Tibial artery (tissue), 4 donors: ENCODE measurements at places on chromosomes 5 and 9.

GRCh38 chr9:84761137-84761808 lies 91.7 kb downstream of the NTRK2 start:
- no peaks in the 10 kb centered on the region for H3K27me3 ChIP-seq
- DNase-seq = no peak
- H3K36me3 ChIP-seq = no peaks in the 10 kb centered on the region
- no peak overlapping the region for H3K27ac ChIP-seq
- H3K4me1 ChIP-seq = no peaks in the 10 kb centered on the region
- H3K4me3 ChIP-seq = no peak overlapping the region

GRCh38 chr5:163670036-163670435 lies 164.6 kb downstream of the MAT2B start:
- H3K4me3 ChIP-seq = no peak overlapping the region
- H3K27ac ChIP-seq = no peak overlapping the region
- no peaks in the 10 kb centered on the region for H3K36me3 ChIP-seq
- DNase-seq = no peak
- no peaks in the 10 kb centered on the region for H3K27me3 ChIP-seq
- H3K4me1 ChIP-seq = no peaks in the 10 kb centered on the region

GRCh38 chr5:149500922-149501582 lies 50.2 kb downstream of the CSNK1A1 start:
- no peaks in the 10 kb centered on the region for H3K4me1 ChIP-seq
- no peak overlapping the region for H3K4me3 ChIP-seq
- no peak overlapping the region for H3K27ac ChIP-seq
- H3K27me3 ChIP-seq = no peaks in the 10 kb centered on the region

GRCh38 chr5:68274847-68275651 lies 59.5 kb downstream of the PIK3R1 start:
- no peak overlapping the region for H3K27ac ChIP-seq
- no peaks in the 10 kb centered on the region for H3K27me3 ChIP-seq
- peaks cover 54% of the 10 kb centered on the region for H3K36me3 ChIP-seq
- H3K4me1 ChIP-seq = peaks cover 58% of the 10 kb centered on the region
- DNase-seq = no peak
- no peak overlapping the region for H3K4me3 ChIP-seq

GRCh38 chr5:64599226-64599625 lies 91.1 kb upstream of the SHISAL2B start:
- no peak overlapping the region for H3K27ac ChIP-seq
- no peaks in the 10 kb centered on the region for H3K27me3 ChIP-seq
- H3K4me1 ChIP-seq = peaks cover 30% of the 10 kb centered on the region
- H3K4me3 ChIP-seq = no peak overlapping the region
- DNase-seq = no peak

DNA sequence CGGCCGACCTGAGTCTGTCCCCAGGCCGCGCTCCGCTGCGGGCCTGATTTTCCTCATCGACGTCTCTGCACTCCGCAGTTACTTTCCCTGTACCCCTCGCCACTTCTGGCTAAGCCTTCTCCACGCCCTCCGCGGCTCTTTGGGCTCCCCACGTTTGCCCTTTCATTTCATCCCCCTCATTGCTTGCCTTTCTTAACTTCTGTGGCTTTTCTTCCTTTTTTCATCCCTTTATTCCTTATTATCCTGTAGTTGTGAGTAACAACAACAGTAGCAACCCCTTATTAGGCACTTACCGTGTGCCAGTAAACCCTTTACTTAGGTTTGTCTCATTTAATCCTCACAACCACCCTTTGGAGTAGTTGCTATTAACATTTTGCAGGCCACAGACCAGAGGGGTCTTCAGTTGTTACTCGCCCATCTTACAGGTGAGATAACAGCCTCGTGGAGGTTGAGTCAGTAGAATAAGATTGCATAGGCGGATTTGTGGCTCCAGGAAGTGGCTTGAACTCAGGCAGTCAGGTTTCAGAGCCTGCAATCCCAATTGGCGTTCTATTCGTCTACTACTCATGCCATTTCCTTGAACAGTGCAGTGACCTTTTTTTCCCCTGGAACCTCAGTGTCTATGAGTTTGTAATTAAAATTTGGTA lies 724 bp downstream of the TCERG1 start:
- peaks cover 34% of the 10 kb centered on the region for H3K4me1 ChIP-seq
- peak overlapping the region; percentile 95 for H3K4me3 ChIP-seq
- H3K27me3 ChIP-seq = no peaks in the 10 kb centered on the region
- H3K36me3 ChIP-seq = no peaks in the 10 kb centered on the region

DNA sequence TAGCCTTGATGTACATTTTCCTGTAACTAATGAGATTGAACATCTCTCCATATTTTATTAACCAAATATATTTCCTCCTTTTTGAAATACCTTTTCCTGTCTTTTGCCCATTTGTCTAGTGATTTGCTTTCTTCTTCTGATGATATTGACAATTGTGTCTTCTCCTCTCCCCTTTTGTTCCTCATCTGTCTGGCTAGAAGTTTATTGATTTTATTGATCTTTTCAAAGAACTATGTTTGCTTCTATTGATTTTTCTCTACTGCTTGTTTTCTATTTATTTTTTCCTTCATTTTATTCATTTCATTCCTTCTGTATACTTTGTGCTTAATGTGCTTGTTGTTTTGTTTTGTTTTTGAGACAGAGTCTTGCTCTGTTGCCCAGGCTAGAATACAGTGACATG lies 181.4 kb upstream of the SMIM23 start:
- H3K36me3 ChIP-seq = no peaks in the 10 kb centered on the region
- DNase-seq = no peak
- H3K4me1 ChIP-seq = peaks cover 8% of the 10 kb centered on the region
- no peak overlapping the region for H3K4me3 ChIP-seq

DNA sequence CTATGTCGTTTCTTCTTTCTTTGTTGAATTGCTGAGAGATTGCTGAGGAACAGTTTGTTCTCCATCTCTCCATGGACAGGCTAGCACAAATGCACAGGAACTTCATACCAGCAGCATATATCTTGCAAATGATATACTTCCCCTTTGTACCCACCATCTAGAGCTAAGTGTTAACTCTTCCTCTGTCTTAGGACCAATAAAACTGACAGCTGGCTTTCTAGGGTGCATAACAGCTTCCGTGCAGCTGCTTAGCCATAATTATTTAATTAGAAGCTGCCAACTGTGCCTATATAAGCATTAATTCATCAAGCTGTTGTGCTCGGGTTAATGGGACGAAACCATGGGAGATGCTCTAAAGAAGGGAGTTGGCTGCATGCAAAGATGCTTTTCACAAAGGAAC lies 38.7 kb downstream of the KCTD16 start:
- H3K27me3 ChIP-seq = no peaks in the 10 kb centered on the region
- H3K36me3 ChIP-seq = no peaks in the 10 kb centered on the region
- peaks cover 34% of the 10 kb centered on the region for H3K4me1 ChIP-seq
- no peak overlapping the region for H3K4me3 ChIP-seq
- no peak for DNase-seq

DNA sequence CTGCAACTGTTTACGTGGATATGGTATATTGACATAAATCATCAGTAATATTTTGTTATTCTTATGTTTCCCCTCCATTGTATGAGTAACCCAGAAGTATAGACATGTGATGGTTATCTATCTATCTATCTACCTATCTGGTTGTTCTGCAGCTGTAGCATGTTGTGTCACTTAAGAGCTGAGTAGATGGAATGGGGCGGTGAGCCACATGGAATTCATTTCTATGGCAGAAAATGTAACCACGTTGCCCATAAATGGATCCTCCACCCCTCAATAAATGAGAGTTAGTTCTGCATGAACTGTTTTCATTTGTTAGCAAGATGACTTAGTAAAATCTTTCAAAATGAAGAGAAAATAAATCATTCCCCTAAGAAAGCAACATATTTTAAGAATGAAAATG lies 553.2 kb downstream of the MAT2B start:
- H3K4me1 ChIP-seq = no peaks in the 10 kb centered on the region
- no peak overlapping the region for H3K27ac ChIP-seq
- no peaks in the 10 kb centered on the region for H3K27me3 ChIP-seq
- H3K36me3 ChIP-seq = no peaks in the 10 kb centered on the region
- no peak overlapping the region for H3K4me3 ChIP-seq
- no peak for DNase-seq

DNA sequence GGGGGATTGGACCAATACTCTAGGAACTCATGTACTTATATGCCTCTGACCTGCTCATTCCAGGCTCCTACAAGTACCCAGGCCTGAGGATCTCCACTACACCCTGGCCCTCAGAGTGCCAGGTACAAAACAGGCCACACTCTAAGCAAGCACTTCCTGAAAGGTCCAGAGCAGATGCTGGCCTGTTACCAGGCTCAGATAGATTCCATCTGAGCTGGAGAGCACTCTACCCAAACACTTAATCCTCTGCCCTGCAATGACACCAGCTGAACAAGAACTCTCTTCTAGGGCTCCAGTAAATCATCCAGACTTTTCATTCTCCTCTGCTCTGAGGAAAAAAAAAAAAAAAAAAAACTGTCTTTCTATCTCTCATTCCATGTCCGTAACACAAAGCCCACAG lies 2.9 kb downstream of the P4HA2 start:
- no peaks in the 10 kb centered on the region for H3K36me3 ChIP-seq
- H3K27me3 ChIP-seq = no peaks in the 10 kb centered on the region
- no peak for DNase-seq
- H3K4me3 ChIP-seq = no peak overlapping the region

- no peak overlapping the region for H3K4me3 ChIP-seq
- H3K27me3 ChIP-seq = no peaks in the 10 kb centered on the region
- H3K36me3 ChIP-seq = peaks cover 36% of the 10 kb centered on the region
- DNase-seq = no peak
- H3K27ac ChIP-seq = no peak overlapping the region
Measured at GRCh38 chr9:81605170-81605670, 84.1 kb downstream of the TLE1 start.

- H3K27me3 ChIP-seq = no peaks in the 10 kb centered on the region
- no peak overlapping the region for H3K4me3 ChIP-seq
- H3K4me1 ChIP-seq = no peaks in the 10 kb centered on the region
- H3K27ac ChIP-seq = no peak overlapping the region
Measured at GRCh38 chr5:104186100-104186499, 623.5 kb upstream of the NUDT12 start.

GRCh38 chr9:61666310-61666709 lies 476.5 kb downstream of the SPATA31A7 start:
- no peak overlapping the region for H3K4me3 ChIP-seq
- H3K36me3 ChIP-seq = no peaks in the 10 kb centered on the region
- H3K27ac ChIP-seq = no peak overlapping the region
- no peak for DNase-seq

DNA sequence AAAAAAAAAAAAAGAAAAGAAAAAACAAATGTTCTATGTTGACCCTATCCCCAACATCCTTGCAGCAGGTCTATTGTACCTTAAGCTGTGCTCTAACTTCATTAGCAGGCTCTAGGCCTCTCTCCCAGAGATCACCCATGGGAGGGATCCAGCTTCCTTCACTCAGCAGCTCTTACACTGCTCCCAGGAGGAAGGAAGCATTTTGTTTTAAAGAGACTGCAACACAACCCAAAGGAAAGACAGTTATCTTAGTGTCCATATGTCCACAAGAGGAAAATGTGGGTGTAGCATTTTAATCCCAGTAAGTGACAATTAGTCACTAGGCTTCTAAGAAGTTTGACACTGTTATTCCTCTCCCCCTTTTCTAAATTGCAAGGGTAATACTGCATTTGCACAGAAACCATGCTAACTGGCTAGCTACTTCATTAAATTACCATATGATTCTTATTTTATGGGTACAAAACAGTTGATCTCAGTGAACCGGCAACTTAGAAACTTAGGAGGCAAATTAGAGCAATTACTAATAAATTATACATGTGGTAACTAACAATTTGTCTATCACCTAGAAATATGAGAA lies 58.8 kb downstream of the MARCHF3 start:
- no peak overlapping the region for H3K27ac ChIP-seq
- peaks cover 5% of the 10 kb centered on the region for H3K4me1 ChIP-seq
- DNase-seq = no peak
- no peak overlapping the region for H3K4me3 ChIP-seq
- no peaks in the 10 kb centered on the region for H3K36me3 ChIP-seq

GRCh38 chr5:149353911-149354310 lies 3.9 kb upstream of the PCYOX1L start:
- H3K27ac ChIP-seq = no peak overlapping the region
- no peak overlapping the region for H3K4me3 ChIP-seq
- H3K27me3 ChIP-seq = no peaks in the 10 kb centered on the region
- peaks cover 48% of the 10 kb centered on the region for H3K36me3 ChIP-seq
- no peak for DNase-seq
- no peaks in the 10 kb centered on the region for H3K4me1 ChIP-seq

DNA sequence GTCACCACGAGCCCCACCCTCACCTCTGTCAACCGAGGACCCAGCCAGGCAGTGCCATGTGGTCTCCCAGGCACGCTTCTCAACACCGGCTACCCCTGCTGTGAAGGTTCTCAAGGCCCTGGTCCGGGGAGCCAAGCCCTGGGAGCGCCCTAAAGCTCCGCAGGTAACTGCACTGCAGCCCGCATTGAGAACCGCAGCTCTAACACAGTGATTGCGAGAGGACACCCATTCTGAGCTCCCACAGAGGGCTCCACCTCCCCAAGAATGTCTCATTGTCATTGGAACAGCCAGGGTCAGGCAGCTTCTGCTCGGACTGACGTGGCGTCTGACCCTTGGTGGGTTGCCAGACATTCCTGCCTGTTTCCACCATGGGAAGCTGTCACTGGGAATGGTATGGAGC lies 88.3 kb downstream of the ANKRD33B start:
- peaks cover 7% of the 10 kb centered on the region for H3K27me3 ChIP-seq
- no peaks in the 10 kb centered on the region for H3K4me1 ChIP-seq
- no peak overlapping the region for H3K4me3 ChIP-seq
- no peak for DNase-seq

- no peak overlapping the region for H3K27ac ChIP-seq
- no peaks in the 10 kb centered on the region for H3K27me3 ChIP-seq
- no peaks in the 10 kb centered on the region for H3K36me3 ChIP-seq
- no peak overlapping the region for H3K4me3 ChIP-seq
- H3K4me1 ChIP-seq = no peaks in the 10 kb centered on the region
Measured at GRCh38 chr5:144151026-144151425, 19.4 kb downstream of the YIPF5 start.

GRCh38 chr5:57710126-57710525 lies 227.5 kb upstream of the ACTBL2 start:
- no peaks in the 10 kb centered on the region for H3K27me3 ChIP-seq
- H3K36me3 ChIP-seq = no peaks in the 10 kb centered on the region
- no peak overlapping the region for H3K4me3 ChIP-seq
- no peak for DNase-seq
- H3K27ac ChIP-seq = no peak overlapping the region
- no peaks in the 10 kb centered on the region for H3K4me1 ChIP-seq

DNA sequence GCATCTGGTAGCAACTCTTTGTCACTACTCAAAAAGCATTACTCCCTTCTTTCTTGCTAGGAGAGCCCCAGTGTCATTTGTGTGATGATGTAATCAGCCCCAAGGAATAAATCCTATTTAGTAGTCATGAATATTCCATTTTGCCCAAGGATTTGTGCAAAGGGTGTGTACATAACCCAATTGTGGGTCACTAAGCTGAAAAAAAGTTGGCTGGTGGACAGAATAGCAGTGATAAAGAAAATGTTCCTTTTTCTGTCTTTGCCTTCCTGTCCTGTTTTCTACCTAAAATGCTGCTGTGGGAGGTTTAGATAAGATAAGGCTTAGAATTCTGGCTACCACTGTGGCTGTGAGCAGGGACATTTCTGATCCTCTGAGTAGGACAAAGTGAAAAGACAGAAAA lies 223.1 kb upstream of the ITGA1 start:
- DNase-seq = no peak
- no peak overlapping the region for H3K4me3 ChIP-seq
- no peaks in the 10 kb centered on the region for H3K36me3 ChIP-seq
